ENCODE measurements at places on chromosomes 1 and 21. TPM values are rescaled to one million over a fixed set of nuclear protein-coding genes. Genes with fewer than 3 reads are reported as not detected.

The FAM78B gene
- total RNA-seq: 0.17 TPM

The FCGR3A gene
- total RNA-seq: not detected

The KCNK2 gene
- 4.8 TPM for total RNA-seq

The ADAMTSL4 gene
- 25.6 TPM for total RNA-seq

The WNT3A gene
- total RNA-seq: not detected

The SH3BGR gene
- 1.3 TPM for total RNA-seq

The DNAJB4 gene
- total RNA-seq: 56.3 TPM

The TINAGL1 gene
- 2.8 TPM for total RNA-seq

The OPTC gene
- total RNA-seq: not detected

The C2CD4D gene
- not detected for total RNA-seq

The FHL3 gene
- 27.2 TPM for total RNA-seq

The PTPRC gene
- total RNA-seq: not detected

The GJA8 gene
- not detected for total RNA-seq

The ADAMTS1 gene
- total RNA-seq: 13.5 TPM

The TDRD5 gene
- total RNA-seq: not detected

The LEMD1 gene
- total RNA-seq: not detected

The TSSK3 gene
- total RNA-seq: under 0.01 TPM

The XCL2 gene
- total RNA-seq: not detected

The ETV3 gene
- total RNA-seq: 7.1 TPM

The PLA2G2C gene
- total RNA-seq: not detected

The IL19 gene
- total RNA-seq: not detected

The TNFRSF4 gene
- total RNA-seq: 0.30 TPM

The ZNF695 gene
- 3.0 TPM for total RNA-seq

The KCNT2 gene
- 1.6 TPM for total RNA-seq

The ACOT11 gene
- total RNA-seq: 0.59 TPM

The TMPRSS3 gene
- not detected for total RNA-seq

The PGLYRP3 gene
- total RNA-seq: not detected

The HRNR gene
- total RNA-seq: not detected

The MNDA gene
- not detected for total RNA-seq

The ALG14 gene
- 1.6 TPM for total RNA-seq

The ATP5IF1 gene
- total RNA-seq: 404 TPM

The HSD3B1 gene
- total RNA-seq: not detected

The GJB4 gene
- total RNA-seq: not detected

The HES2 gene
- 0.15 TPM for total RNA-seq

The PDXK gene
- total RNA-seq: 51.9 TPM

The CHIA gene
- total RNA-seq: not detected

The LRRIQ3 gene
- 0.17 TPM for total RNA-seq

The TBX15 gene
- total RNA-seq: under 0.01 TPM

The SPRR2G gene
- total RNA-seq: not detected

The SYDE2 gene
- total RNA-seq: 1.9 TPM

The TCHH gene
- not detected for total RNA-seq

The DCDC2B gene
- not detected for total RNA-seq

The NES gene
- total RNA-seq: 35.0 TPM
